ENCODE measurements at places on chromosomes 11 and 22.

DNA sequence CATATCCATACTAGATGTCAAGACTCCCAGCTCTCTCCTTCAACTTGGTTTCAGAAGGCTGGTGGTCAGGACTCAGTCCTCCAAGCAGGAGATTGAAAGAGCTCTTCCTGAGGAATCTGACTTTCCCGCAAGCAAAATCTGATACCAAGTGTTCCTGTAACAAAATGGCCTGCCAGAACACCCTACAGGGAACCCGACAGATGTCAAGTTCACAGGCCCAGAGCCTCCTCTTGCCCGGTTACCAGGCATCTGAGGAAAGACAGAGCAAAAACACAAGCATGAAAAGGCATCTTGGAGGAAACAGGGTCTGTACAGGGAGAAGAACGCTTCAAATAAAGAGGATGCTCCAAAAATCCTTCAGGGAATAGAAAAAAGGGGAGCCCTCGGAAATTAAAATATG, 8.7 kb upstream of the KCNJ5 start:
- DNase-seq, result no peak

GRCh38 chr22:37990301-37990700, 5.9 kb upstream of the SOX10 start:
- DNase-seq, result no peak

DNA sequence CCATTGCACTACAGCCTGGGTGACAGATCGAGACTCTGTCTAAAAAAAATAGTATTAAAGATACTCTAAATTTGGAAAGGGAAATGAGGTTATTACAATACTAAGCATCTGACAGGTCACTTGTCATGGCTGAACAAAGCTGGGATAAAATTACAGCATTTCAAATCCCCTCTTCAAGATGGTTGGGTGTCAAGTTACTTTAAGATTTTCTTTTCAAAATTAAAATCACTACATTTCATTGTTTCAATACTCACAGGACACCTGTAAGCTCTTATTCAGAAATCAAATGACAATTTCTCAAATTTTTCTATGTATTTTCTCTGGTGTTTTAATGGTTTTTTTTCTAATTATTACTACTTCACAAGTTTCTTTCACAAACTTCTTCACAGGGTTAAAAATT, 5.7 kb downstream of the TAF1D start:
- no peak for DNase-seq

GRCh38 chr11:10032935-10033334, 261.1 kb downstream of the SBF2 start:
- DNase-seq, result peak; percentile 11

DNA sequence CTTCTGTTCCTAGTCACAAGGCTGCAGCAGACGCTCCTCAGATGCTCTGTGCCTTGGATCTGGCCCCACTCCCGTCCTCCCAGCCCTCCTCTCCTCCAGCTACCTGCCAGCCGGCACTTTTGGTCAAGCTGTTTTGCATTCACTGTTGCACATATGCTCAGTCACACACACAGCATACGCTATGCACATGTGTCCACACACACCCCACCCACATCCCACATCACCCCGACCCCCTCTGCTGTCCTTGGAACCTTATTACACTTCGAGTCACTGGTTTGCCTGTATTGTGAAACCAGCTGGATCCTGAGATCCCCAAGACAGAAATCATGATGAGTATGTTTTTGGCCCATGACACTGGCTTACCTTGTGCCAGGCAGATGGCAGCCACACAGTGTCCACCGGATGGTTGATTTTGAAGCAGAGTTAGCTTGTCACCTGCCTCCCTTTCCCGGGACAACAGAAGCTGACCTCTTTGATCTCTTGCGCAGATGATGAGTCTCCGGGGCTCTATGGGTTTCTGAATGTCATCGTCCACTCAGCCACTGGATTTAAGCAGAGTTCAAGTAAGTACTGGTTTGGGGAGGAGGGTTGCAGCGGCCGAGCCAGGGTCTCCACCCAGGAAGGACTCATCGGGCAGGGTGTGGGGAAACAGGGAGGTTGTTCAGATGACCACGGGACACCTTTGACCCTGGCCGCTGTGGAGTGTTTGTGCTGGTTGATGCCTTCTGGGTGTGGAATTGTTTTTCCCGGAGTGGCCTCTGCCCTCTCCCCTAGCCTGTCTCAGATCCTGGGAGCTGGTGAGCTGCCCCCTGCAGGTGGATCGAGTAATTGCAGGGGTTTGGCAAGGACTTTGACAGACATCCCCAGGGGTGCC, 109.8 kb downstream of the BCR start:
- DNase-seq, result peak; percentile 41

- DNase-seq, result no peak
Observed at GRCh38 chr11:58769308-58769707, 37.6 kb upstream of the GLYAT start.

GRCh38 chr11:72700146-72700545, 25.9 kb upstream of the PDE2A start:
- DNase-seq, result no peak

DNA sequence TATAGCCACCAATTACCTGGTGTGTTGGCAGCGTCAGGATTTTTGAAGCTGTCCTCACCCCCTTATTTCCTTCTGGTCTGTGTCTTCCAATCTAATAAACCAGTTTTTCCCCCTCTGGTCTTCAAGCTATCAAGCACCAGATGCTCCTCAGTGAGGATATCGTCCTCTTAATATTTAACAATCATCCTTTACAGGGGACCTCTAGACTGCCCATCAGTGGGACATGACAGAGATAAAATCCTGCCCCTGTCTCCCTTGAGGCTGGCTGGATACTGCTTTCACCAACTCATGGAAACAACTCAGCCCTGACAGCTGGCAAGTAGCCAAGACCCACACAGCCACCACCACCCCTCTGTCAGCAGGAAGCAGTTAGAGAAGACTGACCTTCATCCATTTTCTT, 421.0 kb upstream of the API5 start:
- DNase-seq, result no peak

DNA sequence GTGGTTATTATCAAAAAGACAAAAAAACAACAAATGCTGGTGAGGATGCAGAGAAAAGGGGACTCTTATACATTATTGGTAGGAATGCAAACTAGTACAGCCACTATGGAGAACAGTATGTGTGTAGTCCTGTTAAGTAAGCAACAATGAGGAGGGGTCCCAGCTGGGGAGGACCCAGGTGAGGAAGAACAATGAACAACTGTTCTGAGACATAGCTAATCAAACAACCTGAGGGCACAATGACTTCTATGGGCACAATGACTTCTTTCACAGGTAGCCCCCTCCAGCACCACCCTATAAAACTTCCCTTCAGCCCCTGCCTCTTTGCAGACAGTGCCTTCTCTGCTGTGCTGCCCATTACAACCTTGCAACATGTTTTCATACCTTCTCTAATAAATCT, 5.6 kb downstream of the JAML start:
- no peak for DNase-seq

DNA sequence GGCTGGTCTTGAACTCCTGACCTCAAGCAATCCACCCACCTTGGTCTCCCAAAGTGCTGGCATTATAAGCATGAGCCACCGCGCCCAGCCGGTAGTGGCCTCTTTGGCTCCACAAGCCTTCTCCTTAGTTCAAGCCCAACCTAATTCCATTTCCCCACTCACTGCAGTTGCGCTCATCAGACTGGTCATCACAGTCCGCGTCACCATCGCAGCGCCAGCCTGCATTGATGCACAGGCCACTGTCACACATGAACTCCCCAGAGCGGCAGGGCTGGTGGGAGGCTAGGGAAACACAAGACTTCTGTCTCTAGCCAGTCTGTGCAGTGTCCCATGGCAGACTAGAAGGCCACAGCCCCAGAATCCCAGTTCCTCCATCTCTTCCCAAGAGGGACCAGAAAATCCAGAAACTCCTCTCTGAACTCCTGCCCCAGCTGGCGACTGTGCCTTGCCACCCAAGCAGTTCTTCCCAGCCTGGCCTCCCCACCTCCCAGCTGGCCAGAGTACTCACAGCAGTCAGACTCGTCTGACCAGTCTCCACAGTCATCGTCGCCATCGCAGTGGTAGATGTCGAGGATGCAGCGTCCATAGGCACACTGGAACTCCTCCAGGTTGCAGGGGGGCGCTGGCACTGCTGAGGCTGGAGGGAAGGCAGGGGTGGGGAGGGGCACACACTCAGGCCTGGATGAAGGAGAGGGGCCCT, 19.8 kb downstream of the LRP4 start:
- no peak for DNase-seq

Data from mammary epithelial cell (primary cell).